ENCODE measurements at places on chromosomes 13 and 19.

DNA sequence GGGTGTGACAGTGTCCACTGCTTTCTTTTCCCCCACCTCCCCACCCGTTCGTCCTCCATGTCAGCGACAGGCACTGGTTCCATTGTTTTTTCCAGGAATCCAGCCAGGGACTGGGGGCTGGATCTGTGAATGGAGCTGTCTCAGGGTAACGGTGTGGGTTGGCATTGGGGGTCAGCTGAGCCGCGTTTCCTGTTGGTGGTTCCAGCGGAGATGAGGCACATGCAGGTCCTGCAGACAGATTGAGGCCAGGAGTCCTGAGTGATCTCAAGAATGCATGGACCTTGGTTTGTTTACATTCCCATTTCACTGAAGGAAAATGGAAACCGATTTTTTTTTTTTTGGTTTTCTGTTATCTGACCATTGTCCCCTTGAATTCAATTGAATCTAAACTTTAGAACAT is 303.9 kb downstream of the FGF9 start:
- no peak for DNase-seq

GRCh38 chr13:93473441-93474270 is 247.0 kb downstream of the GPC6 start:
- no peak for DNase-seq

- DNase-seq: no peak
Observed at GRCh38 chr13:20127262-20127561, 33.6 kb downstream of the GJA3 start.

GRCh38 chr19:45895519-45895972 is 6.9 kb downstream of the MYPOP start:
- no peak for DNase-seq

- no peak for DNase-seq
Observed at GRCh38 chr13:109647053-109647452, 139.3 kb downstream of the IRS2 start.

DNA sequence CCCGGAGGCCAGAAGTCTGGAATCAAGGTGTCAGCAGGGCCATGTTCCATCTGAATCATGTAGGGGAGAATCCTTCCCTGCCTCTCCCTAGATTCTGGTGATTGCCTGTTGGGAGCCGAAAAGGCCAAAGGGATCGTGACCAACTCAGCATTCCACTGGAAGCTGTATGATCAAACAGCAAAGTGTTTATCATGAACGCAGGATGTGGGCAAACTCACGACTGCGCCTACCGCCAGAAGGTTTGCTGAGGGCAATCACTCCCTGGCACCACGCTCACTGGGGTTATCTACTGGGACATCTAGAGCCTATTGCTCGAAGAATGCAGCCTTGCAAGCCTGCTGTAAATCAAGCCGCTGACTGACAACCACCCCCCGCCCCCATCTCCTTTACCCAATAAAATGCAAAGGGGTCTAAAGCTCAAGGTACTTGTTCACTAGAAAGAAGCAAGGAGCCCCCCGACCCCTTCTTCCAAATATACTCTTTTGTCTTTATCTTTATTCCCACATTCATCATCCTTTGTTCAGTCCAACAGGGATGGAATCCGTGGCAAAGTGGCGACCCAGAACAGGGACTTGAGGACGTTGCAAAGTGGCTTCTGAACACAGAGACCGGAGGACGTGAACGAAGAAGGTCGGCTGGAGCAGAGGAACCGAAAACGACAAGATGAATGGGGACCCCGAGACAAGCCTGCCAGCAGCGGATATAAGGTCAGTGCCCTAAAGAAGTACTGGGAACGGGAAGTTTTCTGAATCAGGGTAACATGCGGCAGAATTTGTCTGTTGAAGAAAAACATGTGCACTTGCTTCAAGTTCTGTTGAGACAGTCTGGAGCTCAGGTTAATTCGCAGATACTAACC is 16.8 kb downstream of the CLEC4M start:
- DNase-seq: no peak

GRCh38 chr13:99033814-99034213 is 56.0 kb upstream of the DOCK9 start:
- no peak for DNase-seq

All from endothelial cell (in vitro differentiated cells).